ENCODE measurements at places on chromosomes 7 and 10.

- DNase-seq: no peak
Measured at GRCh38 chr10:123000155-123000554, 8.4 kb downstream of the IKZF5 start.

DNA sequence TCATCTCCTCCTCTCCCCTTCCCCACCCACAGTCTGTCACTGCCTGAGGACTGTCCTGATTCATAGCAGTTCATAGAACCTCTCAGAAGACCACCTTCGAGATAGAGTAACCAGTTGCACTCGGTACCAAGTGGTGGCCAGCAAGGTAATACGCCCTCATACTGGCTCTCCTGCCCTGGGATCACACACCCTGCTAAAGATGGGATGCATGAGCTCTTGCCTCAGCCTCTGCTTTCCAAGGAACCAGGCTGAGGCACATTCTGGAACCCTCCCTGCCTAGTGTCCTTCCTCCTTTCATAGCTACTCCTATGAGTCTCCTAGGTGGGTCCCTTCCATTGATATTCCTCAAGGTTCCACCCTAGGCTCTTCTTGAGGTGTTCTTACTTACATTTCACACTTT is 15.5 kb downstream of the CFAP43 start:
- DNase-seq: no peak

- no peak for DNase-seq
Measured at GRCh38 chr7:123711832-123712293, 36.9 kb downstream of the WASL start.

GRCh38 chr10:4174197-4174596 is 389.2 kb upstream of the KLF6 start:
- DNase-seq: no peak

GRCh38 chr10:79256264-79256806 is 90.9 kb upstream of the PPIF start:
- no peak for DNase-seq

DNA sequence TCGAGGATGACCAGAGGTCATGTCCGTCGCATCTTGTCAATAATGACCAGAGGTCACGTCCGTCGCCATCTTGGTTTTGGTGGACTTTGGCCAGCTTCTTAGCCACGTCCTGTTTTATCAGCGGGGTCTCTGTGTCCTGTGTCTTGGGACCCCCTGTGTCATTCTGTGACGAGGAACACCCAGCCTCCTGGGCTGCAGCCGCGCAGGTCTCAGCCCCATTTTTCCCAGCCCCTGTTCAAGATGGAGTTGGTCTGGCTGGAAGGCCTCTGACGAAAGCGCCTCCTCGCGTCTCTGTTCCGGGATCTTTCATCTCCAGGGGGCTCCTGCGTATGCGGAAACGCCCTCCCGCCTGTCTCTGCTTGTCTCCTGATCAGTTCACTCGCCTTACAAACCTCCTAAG is 134.2 kb downstream of the ELFN1 start:
- no peak for DNase-seq

- no peak for DNase-seq
Measured at GRCh38 chr7:1318661-1319060, 86.0 kb downstream of the UNCX start.

DNA sequence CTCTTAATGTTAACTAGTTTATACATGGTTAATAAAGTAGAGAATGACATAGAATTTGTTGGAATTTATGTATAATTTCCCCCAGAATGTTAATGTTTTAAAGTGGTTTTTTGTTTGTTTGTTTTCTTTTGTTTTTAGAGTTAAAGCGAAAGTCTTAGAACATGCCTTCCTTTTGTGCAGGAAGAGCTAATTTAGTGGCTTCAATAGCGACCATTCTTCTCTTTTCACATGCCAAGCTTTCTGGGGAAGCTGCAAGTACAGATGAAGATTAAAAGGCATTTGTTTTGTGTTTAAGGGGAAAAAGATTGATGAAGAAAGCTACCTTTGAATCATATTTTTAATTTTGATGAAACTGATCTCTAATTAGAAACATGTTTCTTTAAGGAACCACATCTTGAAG is 256.3 kb upstream of the CSTF2T start:
- no peak for DNase-seq

GRCh38 chr7:45937301-45937700 is 16.2 kb upstream of the IGFBP3 start:
- DNase-seq: no peak

DNA sequence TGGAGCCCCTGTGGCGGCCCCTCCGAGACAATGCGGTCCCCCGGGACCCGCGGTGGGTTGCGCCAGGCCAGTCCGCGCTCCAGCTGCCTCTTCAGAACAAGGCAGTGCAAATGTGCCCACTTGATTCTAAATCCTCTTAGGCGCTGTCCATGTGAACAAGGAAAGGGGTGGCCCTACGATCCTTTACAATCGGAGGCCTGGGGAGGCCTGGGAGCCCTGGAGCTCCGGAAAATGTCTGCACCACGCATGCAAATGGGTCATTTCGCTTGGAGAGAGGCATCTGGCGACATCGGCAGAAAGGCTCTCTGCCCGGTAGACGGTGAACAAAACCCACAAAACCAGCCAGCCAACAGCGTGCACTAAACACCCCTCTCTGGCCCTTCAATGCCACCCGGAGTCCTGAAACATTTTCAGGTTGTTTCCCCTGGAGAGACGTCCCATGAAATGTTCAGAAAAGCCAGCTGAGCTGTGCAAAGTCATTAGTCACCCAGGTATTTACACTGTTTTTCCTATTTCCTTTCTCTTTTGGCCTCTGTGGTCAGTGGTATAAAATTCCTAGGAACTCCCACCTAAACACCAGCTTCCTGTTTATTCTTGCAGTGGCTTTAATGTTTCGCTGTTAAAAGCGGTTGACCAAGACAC is 102.8 kb upstream of the ZNF438 start:
- no peak for DNase-seq

- no peak for DNase-seq
Measured at GRCh38 chr7:156898938-156899337, 6.0 kb upstream of the LMBR1 start.

DNA sequence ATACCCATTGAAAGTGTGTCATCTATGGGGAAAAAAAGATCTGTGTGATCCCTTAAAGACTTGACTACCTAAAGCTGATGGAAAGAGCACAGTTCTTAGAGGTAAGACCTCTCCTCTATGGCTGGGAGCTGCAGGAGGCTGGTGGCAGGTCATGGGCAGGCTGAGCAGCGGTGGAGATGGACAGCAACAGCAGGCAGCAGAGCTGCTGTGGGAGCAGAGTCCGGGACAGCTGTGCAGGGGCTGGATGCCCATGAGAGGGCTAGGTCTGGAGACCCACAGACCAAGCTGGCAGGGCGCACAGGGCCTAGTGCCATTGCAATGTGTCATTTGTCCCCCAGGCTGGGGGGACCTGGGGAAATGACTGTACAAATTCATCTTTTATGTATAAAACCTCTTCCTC is 13.4 kb upstream of the EPHA1 start:
- no peak for DNase-seq

- DNase-seq: no peak
Measured at GRCh38 chr10:36421992-36422391, 703.4 kb upstream of the ANKRD30A start.

DNA sequence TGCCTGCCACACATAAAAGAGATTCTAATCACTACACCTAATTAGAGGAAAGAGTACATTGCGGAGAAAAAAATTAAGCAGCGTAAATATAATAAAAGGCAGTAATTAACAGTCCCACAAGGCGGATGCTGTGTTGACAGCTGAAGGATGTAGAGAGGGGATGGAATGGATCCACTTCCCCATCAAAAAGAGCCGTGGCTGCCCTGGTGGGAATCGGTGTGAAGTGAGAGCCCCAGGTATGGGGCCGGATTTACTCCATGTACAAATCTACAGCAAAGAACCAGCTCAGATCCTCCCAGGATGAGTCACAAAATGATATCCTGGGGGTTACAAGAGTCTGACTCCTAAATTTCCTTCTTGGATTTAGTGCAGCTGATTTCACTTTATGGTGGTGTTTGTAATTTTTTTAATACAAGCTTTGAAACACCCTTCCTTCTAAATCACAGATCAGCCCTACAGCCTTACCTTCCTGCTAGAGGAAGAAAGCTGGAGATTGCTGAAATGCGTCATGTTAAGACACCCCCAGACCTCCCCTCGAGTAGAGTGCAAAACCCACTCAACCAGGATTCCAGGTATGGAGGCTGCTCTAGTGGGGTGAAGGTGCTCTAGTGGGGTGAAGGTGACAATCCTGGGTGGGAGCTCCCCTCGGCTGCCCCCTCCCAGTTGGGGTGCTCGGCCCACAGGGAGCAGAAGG is 398.4 kb downstream of the PLXNA4 start:
- DNase-seq: no peak

DNA sequence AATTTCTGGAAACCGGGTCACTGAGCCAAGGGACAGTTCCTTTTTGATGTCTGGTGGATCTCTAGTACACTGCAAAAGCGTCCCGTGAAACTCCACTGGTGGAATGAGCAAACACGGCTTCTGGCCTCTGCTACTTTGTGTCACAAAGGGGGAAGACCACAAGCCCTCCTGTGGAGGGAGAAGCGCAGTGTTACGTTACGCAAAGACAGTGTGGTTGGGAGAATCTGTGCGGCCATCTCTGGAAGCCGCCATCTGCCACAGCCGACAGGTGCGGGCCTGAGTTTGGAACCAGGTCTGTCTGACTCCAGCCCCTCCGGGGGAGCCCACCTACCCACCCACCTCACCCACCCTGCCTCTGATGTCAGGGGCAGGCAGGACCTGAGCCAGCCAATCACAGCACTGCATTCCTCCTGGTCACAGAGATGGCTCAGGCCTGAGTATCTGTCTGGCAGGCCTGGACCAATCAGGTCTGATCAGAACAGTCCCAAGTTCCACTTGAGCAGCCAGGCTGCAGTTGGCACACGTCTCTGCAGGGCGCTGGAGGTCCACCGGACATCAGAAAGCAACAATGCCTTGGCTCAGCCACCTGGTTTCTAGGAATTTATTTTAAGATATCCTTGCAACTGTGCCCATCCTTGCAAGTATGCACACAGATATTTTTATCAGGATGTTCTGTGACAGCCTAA is 3.0 kb upstream of the CYP2W1 start:
- no peak for DNase-seq

GRCh38 chr7:40701836-40702551 is 567.2 kb downstream of the SUGCT start:
- no peak for DNase-seq

GRCh38 chr10:125060826-125061556 is 99.4 kb downstream of the CTBP2 start:
- DNase-seq: no peak

DNA sequence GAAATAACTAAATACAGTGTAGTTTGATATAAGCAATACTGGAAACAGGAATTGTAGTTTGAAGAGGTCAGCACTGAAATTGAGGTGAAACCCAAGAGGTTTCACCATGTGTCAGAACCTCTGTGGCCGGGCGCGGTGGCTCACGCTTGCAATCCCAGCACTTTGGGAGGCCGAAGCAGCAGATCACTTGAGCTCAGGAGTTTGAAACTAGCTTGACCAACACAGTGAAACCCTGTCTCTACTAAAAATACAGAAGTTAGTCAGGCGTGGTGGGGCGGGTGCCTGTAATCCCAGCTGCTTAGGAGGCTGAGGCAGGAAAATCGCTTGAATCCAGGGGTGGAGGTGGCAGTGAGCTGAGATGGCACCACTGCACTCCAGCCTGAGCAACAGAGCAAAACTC is 13.7 kb downstream of the AHCYL2 start:
- DNase-seq: no peak

- no peak for DNase-seq
Measured at GRCh38 chr7:23205909-23206767, 24.3 kb downstream of the NUP42 start.

- DNase-seq: no peak
Measured at GRCh38 chr7:19442016-19442785, 266.6 kb downstream of the POLR1F start.

DNA sequence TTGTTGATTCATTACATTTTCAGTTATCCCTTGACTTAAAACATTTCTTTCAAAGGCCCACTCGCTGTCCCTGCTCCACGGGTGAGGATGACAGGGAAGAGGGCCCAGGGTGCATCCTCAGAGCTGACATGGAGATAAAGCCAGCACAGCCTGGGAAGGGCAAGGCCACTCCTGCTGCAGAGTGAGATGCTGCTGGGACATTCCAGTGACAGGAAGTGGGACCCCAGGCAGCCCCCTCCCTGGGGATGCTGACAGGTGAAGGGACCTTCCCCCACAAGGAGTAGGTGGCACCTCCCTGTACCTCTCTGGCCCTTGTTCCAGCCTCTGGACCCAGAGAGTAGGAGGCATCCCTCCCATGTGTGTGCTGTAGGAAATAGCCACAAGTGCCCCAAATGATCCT is 97.8 kb upstream of the DDC start:
- no peak for DNase-seq

GRCh38 chr7:102236592-102237287 is 49.9 kb upstream of the SH2B2 start:
- DNase-seq: no peak

DNA sequence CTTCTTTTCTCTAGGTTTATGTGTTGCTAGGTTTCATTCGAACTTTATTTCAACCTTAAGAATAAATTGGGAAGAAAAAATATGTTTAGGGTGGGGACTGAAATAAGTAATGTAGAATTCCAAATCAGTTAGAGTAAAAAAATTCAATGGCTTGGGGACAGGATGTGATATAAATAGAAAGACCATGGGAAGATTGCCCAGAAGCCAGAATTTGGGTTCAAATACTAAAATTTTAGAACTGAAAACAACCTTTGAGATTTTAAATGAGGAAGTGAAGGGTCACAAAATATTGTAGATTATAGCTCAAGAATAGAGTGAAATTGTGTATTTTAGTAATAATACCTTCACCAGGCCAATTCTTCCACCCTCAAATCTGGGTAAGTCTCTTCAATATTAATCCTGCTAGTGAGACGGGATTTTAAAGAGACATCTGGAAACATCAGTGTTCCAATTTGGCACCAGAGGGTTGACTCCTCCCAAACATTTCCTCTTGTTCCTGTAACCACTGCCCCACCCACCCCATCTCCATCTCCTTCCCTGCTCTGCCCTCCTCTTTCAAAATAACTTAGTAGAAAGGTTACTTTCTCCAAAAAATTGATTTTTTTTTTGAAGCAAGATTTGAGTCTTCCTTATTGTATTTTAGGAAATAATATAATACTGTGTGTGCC is 51.3 kb upstream of the FAM3C start:
- DNase-seq: no peak

DNA sequence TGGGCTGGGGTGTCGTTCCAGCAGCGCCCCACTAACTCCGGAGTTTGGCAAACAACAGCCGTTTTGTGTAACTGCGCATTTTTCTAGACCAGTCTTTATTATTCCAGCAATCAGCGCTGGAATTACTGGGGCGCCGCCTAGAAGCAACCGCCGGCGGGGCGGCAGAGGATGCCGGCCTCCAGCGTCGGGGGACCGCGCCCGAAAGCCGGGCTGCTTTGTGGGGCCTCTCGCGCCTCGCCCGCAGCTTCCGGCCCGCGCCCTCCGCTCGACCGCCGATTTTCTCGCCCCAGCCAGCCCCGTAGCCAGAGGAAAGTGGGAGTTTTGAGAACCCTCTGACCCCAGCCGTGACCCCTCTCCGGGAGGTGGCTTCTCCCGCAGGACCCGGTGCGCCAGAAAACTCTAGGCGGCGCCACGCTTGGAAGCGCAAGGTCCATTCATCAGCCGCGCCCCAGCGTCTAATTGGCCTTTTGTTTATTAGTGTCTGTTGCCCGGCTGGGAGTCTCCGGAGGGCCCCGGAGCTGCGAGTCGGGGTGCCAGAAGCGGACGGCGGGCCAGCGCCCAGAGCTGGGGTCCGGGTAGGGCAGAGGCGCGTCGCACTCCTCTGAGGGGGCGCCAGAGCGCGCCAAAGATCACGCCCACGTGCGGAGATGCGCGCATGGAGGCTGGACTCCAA is 10.7 kb downstream of the EMX2 start:
- DNase-seq: no peak

- no peak for DNase-seq
Measured at GRCh38 chr7:47078241-47078640, 503.7 kb downstream of the TNS3 start.
